Mesothelial cell of epicardium (in vitro differentiated cells): ENCODE measurements at places on chromosomes 12 and 14.
A peak's percentile ranks its signal among the peaks of the same experiment; 100 is the strongest.

- DNase-seq: no peak
- no peaks in the 10 kb centered on the region for H3K27me3 ChIP-seq
- no peak overlapping the region for H3K27ac ChIP-seq
These were observed 7.1 kb downstream of the NR2C1 start for GRCh38 chr12:95066091-95066855.

DNA sequence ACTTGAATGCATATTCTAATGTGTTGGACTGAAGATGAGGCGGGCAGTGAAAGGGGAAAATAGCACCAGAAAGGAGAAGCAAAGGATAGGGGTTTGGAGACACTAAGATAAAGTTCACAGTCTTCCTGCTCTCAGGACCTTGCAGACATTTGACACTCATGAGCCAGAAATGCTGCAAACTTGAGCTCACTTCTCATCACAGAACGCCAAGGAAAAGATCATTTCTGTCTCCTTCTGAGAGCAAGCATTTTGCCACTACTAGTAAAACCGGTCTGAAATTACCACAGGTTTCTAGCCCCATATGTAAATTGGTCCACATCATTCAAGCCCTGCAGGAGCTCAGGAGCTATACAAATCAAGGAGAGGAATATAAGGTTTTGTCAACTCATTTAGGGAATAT, 44.6 kb upstream of the ANO2 start:
- no peak for DNase-seq
- no peak overlapping the region for H3K27ac ChIP-seq
- no peaks in the 10 kb centered on the region for H3K36me3 ChIP-seq

DNA sequence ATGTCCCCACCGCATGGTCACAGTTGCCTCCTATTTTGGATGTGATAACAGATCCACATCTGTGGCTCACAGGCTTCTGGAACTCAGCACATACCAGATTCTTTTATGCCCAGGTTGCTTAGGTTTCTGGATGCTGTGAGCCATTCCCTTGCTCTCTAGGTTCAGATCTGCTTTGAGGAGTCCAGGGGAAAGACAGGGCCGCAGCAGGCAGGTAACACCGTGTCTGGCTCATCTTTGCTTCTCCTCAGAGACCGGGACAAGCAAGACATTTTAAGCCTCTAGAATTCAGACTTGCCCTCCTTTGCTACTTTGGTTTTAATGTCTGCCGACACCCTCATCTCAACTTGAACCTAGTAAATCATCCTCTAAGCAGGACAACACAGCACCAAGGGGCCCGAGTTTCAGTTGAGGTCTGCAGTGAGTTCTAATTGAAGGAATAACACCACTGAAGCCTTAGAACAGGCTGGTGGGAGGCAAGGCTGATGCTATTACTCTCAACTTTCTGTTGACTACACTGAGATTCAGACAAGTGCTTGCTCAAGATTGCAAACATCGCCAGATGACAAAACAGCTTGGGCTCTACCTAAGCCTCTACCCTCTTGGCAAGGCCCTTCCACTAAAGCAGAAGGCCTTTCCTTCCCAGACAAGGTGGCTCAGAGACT, 55.3 kb downstream of the MDM2 start:
- no peaks in the 10 kb centered on the region for H3K36me3 ChIP-seq
- no peaks in the 10 kb centered on the region for H3K27me3 ChIP-seq
- peaks cover 12% of the 10 kb centered on the region for H3K4me1 ChIP-seq
- no peak for DNase-seq
- no peak overlapping the region for H3K4me3 ChIP-seq

GRCh38 chr14:98144964-98145363, 1127.0 kb downstream of the BCL11B start:
- no peaks in the 10 kb centered on the region for H3K36me3 ChIP-seq
- peaks cover 43% of the 10 kb centered on the region for H3K27me3 ChIP-seq
- no peak for DNase-seq
- no peaks in the 10 kb centered on the region for H3K4me1 ChIP-seq

DNA sequence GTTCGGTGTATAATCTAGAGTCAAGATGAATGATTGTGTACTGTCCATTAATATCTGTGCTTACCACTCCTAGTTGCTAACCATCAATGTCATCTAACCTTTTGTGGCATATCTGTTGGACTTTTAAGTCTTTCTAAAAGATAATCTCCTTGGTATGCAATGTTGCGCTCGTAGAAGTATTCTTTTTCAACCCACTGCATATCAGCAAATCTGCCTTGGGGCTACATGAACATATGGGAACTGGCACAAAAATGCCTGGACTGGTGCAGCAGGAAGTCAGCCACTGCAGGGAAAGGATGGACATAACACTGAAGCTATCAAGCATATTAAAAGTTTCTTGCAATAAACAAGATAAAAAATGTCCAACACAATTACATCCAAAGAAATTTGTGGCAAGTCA, 124.3 kb upstream of the SLC38A4 start:
- peaks cover 23% of the 10 kb centered on the region for H3K4me1 ChIP-seq
- no peaks in the 10 kb centered on the region for H3K27me3 ChIP-seq
- no peak overlapping the region for H3K4me3 ChIP-seq
- DNase-seq: no peak
- H3K27ac ChIP-seq: no peak overlapping the region

- DNase-seq: peak; percentile 11
- H3K27me3 ChIP-seq: peaks cover 6% of the 10 kb centered on the region
- H3K36me3 ChIP-seq: no peaks in the 10 kb centered on the region
- no peak overlapping the region for H3K27ac ChIP-seq
These were observed 131.6 kb downstream of the ADGRD1 start for GRCh38 chr12:131085125-131085815.

- DNase-seq: no peak
- peaks cover 7% of the 10 kb centered on the region for H3K4me1 ChIP-seq
- H3K4me3 ChIP-seq: no peak overlapping the region
- H3K27ac ChIP-seq: no peak overlapping the region
- no peaks in the 10 kb centered on the region for H3K27me3 ChIP-seq
- H3K36me3 ChIP-seq: peaks cover 4% of the 10 kb centered on the region
These were observed 24.6 kb upstream of the NCOR2 start for GRCh38 chr12:124592050-124592449.

GRCh38 chr14:83559721-83560120, 1970.2 kb upstream of the FLRT2 start:
- H3K36me3 ChIP-seq: no peaks in the 10 kb centered on the region
- peaks cover 4% of the 10 kb centered on the region for H3K4me1 ChIP-seq
- H3K27ac ChIP-seq: no peak overlapping the region

- no peaks in the 10 kb centered on the region for H3K36me3 ChIP-seq
- no peaks in the 10 kb centered on the region for H3K27me3 ChIP-seq
These were observed 55.6 kb upstream of the PTPRB start for GRCh38 chr12:70692681-70693288.

GRCh38 chr12:12686472-12686871, 9.5 kb downstream of the GPR19 start:
- H3K36me3 ChIP-seq: no peaks in the 10 kb centered on the region
- no peak overlapping the region for H3K4me3 ChIP-seq
- peaks cover 7% of the 10 kb centered on the region for H3K4me1 ChIP-seq
- no peak overlapping the region for H3K27ac ChIP-seq

DNA sequence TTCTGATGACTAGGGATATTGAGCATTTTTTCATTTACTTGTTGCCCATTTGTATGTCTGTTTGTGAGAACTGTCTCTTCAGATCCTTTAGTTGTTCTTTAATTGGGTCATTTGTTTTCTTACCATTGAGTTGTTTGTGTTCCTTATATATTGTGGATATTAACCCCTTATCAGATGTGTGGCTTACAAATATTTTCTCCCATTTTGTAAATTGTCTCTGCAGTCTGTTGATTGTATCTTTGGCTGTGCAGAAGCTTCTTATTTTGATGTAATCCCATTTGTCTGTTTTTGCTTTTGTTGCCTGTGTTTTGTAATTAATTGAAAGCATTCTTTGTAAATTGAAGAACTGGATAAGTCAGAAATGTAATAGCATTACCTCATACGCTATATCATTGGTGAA, 459.1 kb upstream of the FOXG1 start:
- no peak overlapping the region for H3K27ac ChIP-seq
- H3K4me3 ChIP-seq: no peak overlapping the region
- no peak for DNase-seq
- H3K36me3 ChIP-seq: no peaks in the 10 kb centered on the region

DNA sequence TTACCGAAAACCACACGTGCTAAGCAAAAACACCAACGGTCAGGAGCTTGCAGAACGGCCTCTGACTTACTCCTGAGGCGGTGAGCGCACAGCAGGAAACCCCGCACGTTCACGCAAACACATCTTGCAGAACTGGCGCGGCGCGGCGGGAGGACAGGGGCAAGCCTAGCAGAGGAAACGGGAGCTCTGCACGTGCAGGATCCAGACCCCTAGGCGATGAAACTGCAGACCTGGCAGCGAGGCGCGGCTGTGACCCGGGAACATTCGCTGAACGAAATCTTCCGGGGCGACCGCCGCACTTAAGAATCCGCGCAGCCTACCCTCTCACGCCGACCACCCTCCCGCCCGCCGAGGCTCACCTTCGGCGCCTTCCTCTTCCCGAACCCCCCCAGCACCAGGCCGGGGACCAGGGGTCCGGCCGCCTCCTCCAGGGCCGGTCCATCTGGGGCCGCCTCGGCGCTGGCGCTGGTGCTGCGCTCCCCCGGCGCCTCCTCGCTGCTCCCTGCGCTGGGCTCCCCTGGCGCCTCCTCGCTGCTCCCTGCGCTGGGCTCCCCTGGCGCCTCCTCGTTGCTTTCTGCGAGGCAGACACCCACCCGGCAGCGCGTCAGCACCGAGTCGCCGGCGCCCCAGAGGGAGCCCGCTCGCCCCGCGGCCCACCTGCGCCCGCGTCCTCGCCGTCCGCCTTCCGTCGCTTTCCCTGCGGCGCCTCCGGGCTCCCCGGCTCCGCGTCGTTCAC, 615 bp downstream of the DDX51 start:
- peak overlapping the region; percentile 83 for H3K27ac ChIP-seq
- peak overlapping the region; percentile 77 for H3K4me3 ChIP-seq
- peaks cover 10% of the 10 kb centered on the region for H3K36me3 ChIP-seq
- no peak for DNase-seq
- H3K4me1 ChIP-seq: peaks cover 14% of the 10 kb centered on the region
- H3K27me3 ChIP-seq: peaks cover 2% of the 10 kb centered on the region

DNA sequence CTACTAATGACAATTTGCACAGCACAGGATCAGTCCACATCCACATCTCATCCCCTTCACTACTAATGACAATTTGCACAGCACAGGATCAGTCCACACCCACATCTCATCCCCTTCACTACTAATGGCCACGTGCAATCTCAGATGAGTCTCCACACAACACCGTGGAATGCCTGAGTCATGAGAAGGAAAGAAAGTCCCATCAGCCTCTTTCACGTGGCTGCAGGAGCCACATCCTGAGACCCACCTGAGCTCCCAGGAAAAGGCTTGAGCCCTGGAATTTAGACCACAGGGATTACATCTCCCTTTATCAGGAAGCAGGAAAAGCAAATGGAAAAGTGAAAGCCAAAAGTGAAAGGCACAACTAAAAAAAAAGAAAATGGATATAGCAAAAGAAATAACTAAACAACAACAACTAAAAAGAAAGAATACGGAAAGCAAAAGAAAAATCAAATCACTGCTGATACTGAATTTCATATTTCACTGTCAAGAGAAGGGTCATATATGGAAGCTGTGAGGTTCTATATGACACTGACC, 1300.5 kb downstream of the TMEM121 start:
- no peaks in the 10 kb centered on the region for H3K4me1 ChIP-seq
- no peak overlapping the region for H3K27ac ChIP-seq
- no peak for DNase-seq
- no peaks in the 10 kb centered on the region for H3K27me3 ChIP-seq

GRCh38 chr12:74903522-74903921, 306.1 kb downstream of the KCNC2 start:
- no peaks in the 10 kb centered on the region for H3K4me1 ChIP-seq
- no peaks in the 10 kb centered on the region for H3K36me3 ChIP-seq
- no peaks in the 10 kb centered on the region for H3K27me3 ChIP-seq
- no peak for DNase-seq
- H3K4me3 ChIP-seq: no peak overlapping the region

GRCh38 chr12:1108276-1108675, 117.3 kb downstream of the ERC1 start:
- no peak overlapping the region for H3K27ac ChIP-seq
- H3K4me1 ChIP-seq: no peaks in the 10 kb centered on the region
- H3K36me3 ChIP-seq: peaks cover 14% of the 10 kb centered on the region
- no peak for DNase-seq
- no peaks in the 10 kb centered on the region for H3K27me3 ChIP-seq
- no peak overlapping the region for H3K4me3 ChIP-seq

DNA sequence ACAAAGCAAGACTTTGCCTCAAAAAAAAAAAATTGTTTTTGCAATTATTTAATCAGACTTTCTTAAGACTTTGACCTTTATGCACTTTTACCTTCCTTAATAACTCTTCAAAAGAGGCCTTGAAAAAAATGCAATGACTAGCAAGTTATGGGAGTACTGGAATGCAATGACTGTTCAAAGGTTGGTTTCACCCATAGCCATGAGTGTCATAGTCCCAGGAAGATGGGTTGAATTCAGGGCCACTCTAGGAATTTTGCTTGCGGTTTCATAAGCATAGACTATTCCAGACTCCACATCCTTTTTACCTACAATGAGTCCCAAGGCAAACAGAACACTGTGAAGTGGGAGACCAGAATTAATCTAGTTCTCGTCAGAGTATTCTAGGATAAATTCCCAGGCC, 29.4 kb upstream of the DENND5B start:
- DNase-seq: no peak
- no peak overlapping the region for H3K4me3 ChIP-seq
- peaks cover 8% of the 10 kb centered on the region for H3K4me1 ChIP-seq
- H3K36me3 ChIP-seq: no peaks in the 10 kb centered on the region
- H3K27me3 ChIP-seq: no peaks in the 10 kb centered on the region

- no peak overlapping the region for H3K4me3 ChIP-seq
- no peaks in the 10 kb centered on the region for H3K27me3 ChIP-seq
- no peak overlapping the region for H3K27ac ChIP-seq
- peaks cover 18% of the 10 kb centered on the region for H3K4me1 ChIP-seq
- peaks cover 2% of the 10 kb centered on the region for H3K36me3 ChIP-seq
These were observed 285.8 kb upstream of the GRIP1 start for GRCh38 chr12:66964629-66965028.

- peak; percentile 16 for DNase-seq
- no peak overlapping the region for H3K27ac ChIP-seq
- H3K36me3 ChIP-seq: no peaks in the 10 kb centered on the region
- H3K4me3 ChIP-seq: no peak overlapping the region
- no peaks in the 10 kb centered on the region for H3K4me1 ChIP-seq
These were observed 64.4 kb downstream of the SERPINA3 start for GRCh38 chr14:94676495-94677185.

DNA sequence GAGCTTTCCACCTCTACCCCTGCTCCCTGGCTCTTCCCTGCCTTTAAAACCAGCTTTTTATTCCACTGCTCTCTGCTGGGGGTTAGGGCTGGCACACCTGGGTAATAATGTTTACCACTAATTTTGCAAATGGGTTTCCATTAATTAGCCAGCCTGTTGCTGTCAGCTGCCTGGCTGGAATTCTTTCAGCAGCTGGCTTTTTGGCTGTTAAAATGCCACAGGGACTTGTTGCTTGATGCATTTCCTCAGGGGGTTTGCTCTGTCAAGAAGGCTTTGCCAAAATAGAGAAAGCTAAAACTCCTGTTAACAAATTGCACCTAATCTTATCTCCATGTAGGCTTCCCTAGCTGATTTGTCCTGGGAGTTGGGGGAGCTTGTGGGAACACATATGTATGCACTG, 51.8 kb upstream of the PSMC1 start:
- DNase-seq: no peak
- H3K27ac ChIP-seq: no peak overlapping the region
- H3K4me3 ChIP-seq: no peak overlapping the region
- H3K36me3 ChIP-seq: no peaks in the 10 kb centered on the region
